ENCODE measurements at places on chromosomes 16 and 17.

- DNase-seq, result no peak
Measured at GRCh38 chr16:56268799-56269198, 77.5 kb downstream of the GNAO1 start.

- no peak for DNase-seq
Measured at GRCh38 chr16:11296706-11297491, 15.8 kb upstream of the PRM1 start.

DNA sequence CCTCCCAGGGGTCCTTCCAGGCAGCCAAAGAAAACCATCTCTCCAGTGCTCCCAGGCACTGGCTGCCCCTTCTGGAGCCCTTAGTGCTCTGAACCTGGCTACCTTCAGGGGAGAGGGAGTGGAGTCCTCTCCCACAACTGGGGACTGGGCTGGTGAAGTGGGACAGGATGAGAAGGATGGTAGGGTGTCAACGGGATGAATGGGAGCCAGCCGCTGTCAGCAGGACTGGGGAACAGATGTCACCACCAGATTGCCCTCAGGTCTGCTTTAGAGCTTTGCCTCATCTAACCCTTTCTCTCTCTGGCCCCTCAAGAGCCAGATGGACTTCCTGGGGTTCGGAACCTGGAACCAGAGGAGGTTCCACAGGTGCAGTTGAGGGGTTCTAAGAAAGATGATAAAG, 488 bp upstream of the SEBOX start:
- no peak for DNase-seq

- DNase-seq, result no peak
Measured at GRCh38 chr16:24135624-24136565, 120.2 kb upstream of the CACNG3 start.

DNA sequence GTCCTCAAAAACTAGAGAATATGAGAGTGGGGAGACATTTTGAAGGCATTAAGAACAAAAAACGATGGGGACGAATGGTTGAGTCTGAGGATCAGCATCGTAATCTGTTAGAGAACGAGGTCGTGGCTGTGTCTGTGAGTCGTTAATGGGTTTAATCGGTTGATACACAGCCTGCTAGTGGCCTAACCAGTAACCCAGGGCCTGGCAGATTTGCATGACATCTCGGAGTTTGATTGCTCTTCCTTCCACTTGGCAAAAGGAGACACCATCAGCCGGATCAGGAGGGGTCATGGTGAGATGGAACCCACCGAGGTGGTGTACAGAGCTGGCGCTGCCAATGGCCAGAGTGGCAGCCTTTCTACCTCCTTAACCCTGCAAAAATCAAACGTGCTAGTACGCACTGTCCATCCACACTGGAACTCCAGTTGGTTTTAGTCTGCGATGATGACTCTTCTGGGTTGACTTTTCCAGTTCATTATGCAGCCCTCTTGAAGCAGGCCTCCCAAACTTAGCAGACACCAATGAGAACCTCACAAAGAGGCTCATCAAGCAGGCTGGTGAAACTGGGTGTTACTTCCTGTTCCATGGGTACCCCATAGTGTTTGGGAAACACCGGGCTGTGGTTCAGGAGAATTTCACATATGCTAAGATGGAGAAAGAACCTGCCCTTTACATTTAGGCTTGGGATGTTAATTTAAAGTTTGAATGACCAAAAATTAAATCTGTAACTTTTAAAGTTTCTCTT, 4.1 kb downstream of the HS3ST3B1 start:
- DNase-seq, result no peak

DNA sequence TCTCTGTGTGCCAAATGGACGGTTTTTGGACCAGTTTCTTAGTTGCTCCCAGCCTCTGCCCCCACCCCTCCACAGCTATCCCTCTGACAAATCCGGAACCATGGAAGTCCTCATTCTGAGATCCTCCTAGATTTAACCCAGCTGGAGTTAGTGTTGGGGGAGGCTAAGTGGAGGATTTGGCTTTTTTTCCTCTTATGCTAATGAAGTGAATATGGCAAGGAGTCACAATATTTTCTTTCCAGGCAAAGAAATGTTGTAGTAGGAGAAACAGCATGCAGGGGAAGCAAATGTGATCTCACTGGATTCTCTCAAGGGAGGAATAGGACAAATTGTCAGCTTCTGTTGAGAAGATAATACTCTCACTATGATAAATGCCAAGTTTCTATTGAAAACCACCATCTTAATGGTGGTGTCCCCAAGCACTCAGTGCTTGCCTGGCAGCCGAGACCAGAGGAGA, 159.5 kb downstream of the MSI2 start:
- no peak for DNase-seq

- DNase-seq, result no peak
Measured at GRCh38 chr16:769184-769784, 8.8 kb downstream of the MSLN start.

GRCh38 chr17:50058296-50058953, 2.5 kb downstream of the ITGA3 start:
- DNase-seq, result no peak

GRCh38 chr16:69607674-69608073, 41.9 kb downstream of the NFAT5 start:
- DNase-seq, result no peak

- DNase-seq, result no peak
Measured at GRCh38 chr16:53991754-53992378, 287.9 kb downstream of the FTO start.

- no peak for DNase-seq
Measured at GRCh38 chr16:71288570-71288889, 672 bp downstream of the CMTR2 start.
